Renal cortical epithelial cell (primary cell): ENCODE measurements at places on chromosomes 4 and X.
A peak's percentile ranks its signal among the peaks of the same experiment; 100 is the strongest.

DNA sequence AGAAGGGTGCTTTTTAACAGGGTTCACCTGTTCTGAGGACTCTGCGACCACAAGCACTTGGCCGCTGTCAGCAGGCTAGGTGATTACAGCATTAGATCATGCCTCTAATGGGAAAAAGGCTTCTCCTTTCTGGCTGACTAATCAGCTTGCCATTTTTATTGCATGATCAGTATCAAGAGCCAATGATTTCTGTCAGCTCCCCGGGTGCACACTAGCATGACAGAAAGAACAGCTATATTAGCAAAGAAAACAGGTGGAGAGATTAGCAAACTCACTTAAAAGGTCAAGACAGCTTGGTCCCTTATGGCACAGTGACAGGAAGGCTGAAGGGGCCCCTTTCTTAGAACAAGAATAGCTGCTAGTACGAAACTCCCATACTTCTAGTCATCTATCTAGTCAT lies 170.0 kb downstream of the SMIM20 start:
- peak; percentile 97 for DNase-seq

DNA sequence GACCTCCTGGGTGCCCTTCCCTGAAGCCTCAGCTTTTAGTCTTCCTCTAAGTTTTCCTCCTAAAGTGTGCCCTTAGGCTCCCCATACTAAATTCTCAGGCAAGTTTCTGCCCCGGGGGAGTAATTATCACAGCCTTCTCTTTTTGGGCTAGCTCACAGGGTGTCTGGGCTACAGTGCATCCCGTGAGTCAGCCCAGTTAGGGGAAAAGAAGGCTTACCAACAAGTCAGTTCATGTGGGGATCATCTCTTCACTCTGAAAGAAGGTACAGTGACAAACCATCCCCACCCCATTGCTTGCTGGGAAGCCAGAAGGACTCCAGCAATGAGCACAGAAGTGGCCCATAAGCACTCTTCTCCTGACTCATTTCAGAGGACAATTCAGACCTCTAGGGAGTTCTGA lies 134.7 kb upstream of the FAM9C start:
- no peak for DNase-seq

GRCh38 chr4:167826281-167826680 lies 266.1 kb upstream of the ANXA10 start:
- DNase-seq, result peak; percentile 42

DNA sequence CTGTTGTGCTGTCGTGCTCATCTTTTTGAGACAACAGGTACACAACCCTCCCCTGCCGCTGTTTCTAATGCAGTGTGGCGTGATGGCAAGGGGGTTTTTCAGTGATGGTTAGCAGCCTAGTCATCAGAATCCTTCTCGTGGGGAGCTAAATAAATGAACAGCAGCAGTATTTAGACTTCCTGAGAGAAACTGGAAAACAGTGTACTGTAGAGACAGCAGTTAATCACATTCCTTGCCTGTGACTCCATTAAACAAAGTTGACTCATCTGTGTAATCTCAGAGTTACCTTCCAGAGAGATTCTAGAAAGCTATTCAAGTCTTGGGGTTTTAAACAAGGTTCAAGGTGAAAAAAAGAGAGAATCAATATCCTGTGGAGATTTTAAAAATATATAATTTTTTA lies 1753.2 kb upstream of the PCDH7 start:
- peak; percentile 38 for DNase-seq

DNA sequence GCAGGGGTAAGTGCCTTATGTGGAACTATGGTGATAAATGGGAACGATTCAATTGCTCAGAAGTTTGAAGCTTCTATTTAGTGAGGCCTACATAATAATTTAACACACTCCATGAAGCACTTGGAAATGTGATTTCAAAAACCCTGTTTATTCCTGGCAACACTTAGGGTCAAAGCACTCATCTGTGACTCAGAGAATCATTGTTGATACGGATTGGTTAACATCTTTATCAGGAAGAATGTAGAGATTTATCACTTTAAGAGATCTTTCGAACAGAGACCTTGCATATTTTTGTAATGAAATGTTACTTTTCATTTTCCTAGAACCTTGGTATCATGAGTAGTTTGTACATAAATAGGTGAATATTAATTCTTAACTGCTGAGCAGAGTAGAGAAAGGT lies 269.1 kb upstream of the SLIT2 start:
- DNase-seq, result peak; percentile 23

- no peak for DNase-seq
These were observed 51.7 kb downstream of the TBC1D9 start for GRCh38 chr4:140704392-140704960.

- DNase-seq, result peak; percentile 24
These were observed 25.5 kb upstream of the CBLL2 start for GRCh38 chrX:22247169-22247568.

DNA sequence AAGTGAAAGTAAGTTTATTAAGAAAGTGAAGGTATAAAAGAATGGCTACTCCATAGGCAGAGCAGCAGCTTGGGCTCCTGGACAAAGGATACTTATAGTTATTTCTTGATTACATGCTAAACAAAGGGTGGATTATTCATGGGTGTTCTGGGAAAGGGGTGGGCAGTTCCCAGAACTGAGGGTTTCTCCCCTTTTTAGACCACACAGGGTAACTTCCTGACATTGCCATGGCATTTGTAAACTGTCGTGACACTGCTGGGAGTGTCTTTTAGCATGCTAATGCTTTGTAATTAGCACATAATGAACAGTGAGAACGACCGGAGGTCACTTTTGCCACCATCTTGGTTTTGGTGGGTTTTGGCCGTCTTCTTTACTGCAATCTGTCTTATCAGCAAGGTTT lies 557.6 kb downstream of the SPRY1 start:
- no peak for DNase-seq

GRCh38 chr4:81166458-81167160 lies 48.4 kb downstream of the PRKG2 start:
- no peak for DNase-seq

GRCh38 chrX:107728371-107729099 lies 47.1 kb downstream of the TSC22D3 start:
- DNase-seq, result no peak

GRCh38 chr4:8344377-8344776 lies 74.8 kb downstream of the HTRA3 start:
- no peak for DNase-seq

DNA sequence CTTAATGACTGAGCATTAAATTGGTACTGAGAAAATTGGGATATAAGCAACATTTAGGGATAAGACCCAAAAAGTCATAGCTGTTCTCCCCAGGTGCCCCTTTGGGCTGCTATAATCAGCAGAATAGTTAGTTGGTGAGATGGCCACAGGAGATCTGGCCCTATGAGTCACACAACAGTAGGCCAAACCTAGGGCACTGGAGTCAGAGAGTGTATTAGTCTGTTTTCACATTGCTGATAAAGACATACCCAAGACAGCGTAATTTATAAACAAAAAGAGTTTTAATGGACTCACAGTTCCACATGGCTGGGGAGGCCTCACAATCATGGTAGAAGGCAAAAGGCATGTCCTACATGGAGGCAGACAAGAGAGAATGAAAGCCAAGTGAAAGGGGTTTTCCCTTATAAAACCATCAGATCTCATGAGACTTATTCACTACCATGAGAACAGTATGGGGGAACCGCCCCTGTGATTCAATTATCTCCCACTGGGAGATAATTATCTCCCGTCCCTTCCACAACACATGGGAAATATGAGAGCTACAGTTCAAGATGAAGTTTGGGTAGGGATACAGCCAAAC lies 338.3 kb upstream of the NR3C2 start:
- no peak for DNase-seq

- DNase-seq, result no peak
These were observed 163.9 kb upstream of the MAMLD1 start for GRCh38 chrX:150199181-150199580.

DNA sequence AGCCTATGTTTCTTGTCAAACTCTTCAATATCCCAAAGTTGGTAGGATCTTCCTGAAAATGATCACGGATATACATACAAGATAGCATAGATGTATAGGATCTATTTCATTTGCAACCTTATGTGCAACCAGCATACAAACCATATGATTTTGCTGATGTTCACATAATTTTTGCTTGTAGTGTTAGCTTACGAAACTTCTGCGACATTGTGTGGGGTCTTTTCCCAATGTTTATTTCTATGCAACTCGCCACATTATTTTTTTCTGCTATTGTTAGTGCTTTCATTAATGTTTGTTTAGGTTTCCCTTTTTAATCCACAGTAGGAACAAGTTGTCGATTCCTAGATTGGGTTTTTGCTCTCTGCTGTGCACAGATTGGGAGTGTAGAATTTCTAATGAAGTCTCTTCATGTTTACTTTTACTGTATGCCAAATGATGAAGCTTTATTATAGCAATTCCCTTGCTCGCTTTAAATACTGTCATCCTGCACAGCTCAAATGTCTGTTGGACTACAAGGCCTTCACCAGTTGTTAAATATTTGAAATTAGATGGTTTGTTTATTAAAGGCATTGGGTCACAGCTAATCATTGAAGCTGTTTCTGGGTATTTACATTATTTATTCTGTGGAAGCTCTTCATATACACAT lies 257.6 kb upstream of the PCDH7 start:
- no peak for DNase-seq

GRCh38 chr4:71141125-71141524 lies 147.7 kb downstream of the DCK start:
- DNase-seq, result no peak

DNA sequence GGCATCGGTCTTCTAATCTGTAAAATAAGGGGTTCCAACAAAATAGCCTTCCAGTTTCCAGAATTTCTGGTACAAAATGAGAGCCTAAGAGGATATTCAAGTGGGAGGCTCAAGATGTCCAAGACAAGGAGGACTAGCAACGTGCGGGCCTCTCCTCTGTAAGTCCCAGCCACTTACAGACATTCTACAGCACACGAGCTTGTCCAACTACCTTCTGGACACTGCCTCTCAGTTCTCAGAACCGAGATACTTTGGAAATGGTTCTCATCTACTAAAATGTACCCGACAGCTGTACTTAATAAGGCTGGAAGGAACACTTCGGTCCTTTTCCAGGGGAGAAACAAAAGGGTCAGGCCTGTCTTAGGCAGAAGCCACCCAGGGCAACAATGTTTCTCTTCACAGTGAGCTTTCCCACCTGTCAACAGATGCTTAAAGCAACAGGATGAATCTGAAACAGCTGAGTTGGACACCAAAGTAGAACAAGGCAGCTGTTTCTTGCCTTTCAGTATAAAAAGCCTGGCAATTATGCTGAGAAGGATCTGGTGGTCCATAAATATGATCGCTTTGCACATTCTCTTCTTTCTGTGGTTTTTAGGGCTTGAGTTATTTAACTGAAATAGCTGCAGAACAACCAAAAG lies 127.0 kb downstream of the HS6ST2 start:
- no peak for DNase-seq
